NCI-H1092 treated with DMSO at 0.1 percent for 48 hours (cell line): ENCODE measurements at places on chromosomes 6 and 20.

DNA sequence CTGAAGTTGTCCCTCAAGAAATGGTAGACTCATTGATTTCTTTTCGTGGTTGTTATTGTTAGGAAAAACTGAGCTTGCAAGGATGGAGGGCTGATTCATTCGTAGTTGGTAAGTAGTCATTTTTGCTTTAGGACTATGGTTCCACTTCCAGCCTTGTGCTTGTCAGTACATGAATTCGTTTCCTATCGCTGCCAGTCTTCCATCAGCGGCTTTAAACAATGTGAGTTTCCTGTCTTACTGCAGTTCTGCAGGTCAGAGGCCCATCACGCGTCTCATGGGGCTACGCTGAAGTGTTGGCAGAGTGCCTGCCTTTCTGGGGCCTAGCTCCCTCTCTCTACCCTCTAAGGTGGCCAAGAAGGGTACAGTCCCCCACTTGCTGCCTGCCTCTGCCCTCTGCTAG, 11.4 kb upstream of the MDFI start:
- no peak for DNase-seq

GRCh38 chr6:134058622-134059366, 6.4 kb upstream of the SLC2A12 start:
- DNase-seq: no peak

- peak; percentile 58 for DNase-seq
These were observed 967 bp downstream of the SMPDL3A start for GRCh38 chr6:122790028-122790422.

DNA sequence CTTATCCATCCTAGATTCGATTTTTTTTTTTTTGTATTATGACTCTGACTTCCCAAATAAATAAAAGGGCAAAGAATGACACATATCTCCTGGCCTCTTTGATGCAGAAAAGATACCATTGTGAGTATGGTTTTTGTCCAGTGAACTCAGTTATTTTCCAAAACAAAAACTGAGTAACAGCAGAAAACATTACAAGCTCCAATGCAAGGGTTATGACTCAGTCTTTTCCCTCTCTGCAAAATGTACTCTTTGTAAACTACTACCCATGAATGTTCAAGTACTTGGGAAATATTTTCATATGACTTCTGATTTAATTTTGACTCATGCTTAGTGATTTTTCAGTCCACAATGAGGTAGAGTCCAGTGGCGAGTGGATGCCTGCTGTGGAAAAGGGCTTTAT, 355.3 kb downstream of the RNF144B start:
- DNase-seq: no peak

DNA sequence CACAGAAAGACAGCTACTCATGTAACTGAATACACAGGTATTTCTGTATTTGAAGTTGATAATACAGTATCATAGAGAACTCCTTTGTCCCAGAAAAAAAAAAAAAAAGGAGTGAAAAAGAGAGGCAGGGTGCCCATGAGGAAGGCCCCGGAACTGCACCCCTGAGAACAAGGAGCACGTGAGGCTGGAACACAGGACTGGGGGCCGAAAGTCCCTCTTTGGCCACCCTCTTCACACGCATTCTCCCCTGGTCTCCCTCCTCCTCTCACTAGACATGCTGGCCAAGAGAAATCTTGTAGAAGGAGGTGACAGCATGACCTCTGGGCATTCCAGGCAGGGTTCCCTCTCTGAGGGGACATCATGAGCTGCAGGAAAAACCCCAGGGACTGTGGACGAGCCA, 62.7 kb upstream of the TRAF3IP2 start:
- no peak for DNase-seq

DNA sequence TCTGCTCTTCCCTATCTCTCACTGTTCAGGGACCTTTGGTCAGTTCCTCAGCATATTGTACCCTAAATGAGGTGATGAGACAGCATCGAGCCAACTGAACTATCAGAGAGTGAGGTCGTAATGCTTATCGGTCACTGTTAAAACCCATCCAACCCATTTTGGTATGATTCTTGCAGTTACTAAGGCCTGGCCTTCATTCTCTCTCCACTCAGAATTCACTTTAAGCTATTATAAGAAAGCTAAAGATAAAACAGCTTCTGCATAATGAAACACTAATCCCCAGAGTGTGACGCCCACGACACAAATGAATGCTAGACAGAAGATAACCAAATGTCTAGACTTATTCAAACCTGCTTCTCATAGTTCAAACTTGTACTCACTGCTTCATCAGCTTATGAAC, 175.8 kb downstream of the GMPR start:
- DNase-seq: no peak

DNA sequence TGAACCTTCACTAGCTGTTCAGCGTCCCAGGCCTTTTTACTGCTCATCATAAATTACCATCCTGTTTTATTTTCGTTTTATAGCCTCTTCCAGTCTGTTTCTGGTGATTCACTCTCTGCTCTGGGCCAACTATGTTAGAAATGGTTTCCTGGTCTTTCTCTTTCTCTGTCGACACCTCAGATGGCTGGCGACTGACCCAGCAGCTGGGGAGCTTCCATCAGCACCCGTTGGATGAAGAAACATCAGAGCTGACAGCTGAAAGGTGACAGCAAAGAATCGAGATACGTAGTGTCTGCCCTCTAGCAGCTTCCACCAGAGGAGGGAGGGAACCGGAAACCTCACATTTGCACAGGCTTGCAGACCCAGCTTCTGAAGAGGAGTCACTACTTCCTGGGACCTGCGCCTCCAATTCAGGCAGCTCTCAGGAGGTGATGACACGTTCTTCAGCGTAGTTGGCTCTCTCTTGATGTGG, 82.9 kb upstream of the MLN start:
- DNase-seq: no peak

DNA sequence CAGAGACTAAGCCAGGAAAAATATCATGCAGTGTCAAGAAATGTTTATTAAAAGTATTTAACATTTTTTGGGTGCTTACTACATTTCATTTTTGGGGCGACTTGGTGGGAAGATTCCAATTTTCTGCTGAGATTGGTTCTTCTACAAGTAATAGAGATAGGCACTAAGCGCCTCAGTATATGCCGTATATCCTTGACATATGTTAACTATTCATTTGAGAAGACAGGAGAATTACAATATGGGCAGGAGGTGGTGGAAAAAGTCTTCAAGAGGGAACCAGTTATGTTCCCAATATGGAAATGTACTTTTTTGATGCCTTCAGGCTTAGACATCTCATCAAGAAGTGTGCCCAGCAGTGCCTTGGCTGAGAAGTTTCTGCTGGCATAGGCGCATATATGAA, 6.5 kb downstream of the CTNNBL1 start:
- no peak for DNase-seq

DNA sequence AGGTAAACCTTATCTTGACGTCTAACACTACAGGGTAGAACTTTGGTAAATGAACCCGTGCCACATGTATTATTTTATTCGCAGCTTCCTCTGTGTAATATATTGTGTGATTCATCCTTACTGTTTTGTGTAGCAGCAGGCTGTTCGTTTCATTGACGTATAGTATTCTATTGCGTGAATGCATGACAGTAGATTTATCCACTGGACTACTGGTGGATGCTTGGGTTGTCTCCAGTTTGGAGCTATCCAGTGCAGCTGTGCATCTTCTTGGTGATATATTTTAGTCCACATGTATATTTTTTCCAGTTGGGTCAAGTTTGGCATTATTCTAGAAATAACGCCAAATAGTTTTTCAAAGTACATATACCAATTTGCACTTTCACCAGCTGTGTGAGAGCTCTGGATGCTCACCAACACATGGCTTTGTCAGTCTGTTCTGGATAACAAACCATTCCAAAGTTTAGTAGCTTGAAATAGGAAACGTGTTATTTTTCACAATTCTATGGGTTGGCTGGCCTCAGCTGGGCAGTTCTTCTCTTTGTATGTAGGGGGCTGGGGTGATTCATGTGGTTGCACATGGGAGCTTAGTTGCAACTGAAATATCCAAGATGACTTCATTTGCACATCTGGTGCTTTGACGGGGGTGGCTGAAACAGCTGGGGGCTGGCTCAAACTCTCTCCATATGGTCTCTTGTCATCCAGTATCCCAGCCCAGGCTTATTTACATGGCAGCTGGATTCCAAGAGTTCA, 9.3 kb downstream of the ECT2L start:
- no peak for DNase-seq

DNA sequence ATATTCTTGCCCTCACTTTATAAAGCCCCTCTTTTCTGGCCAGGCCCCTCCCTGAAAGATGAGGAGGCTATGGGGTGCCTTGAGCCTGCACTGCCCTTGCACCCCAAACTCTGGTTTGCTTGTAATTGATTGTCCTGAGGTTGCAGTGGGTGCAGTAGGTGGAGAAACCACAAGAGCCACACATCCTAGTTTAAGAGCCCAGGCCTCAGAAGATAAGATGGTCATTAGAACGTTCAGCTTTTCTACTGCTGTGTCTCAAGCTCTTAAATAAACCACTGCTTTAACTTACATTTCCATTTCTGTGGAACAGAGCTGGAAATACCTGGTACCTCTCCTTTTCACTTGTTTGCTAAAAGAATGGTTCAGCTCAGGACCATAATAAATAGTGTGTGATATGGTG, 9.0 kb downstream of the MRAP2 start:
- no peak for DNase-seq

DNA sequence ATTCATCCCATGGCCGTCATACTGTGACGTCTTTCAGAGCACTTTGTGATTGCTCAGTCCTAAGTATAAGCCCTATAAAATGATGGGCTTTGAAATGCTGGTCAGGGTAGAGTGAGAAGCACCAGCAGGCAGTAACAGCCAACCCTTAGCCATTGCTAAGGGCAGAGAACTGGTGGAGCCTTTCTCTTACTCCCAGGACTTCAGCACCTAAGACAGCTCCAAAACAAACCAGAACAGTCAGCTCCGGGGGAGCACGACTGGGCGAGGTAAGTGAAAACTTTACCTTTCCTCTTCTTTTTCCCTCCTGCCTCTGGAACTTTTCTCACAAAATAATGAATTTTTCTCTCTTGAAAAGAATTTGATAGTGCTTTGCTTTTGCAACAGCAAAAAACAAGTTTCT, at the start of gene VIP:
Gene VIP, plus strand, starts transcription at position 104 of the 400 bp plus-strand sequence. CDS start 1,381 bp downstream, outside the sequence.
- DNase-seq: no peak
